Thoracic aorta (tissue), 2 donors: ENCODE measurements at places on chromosomes 12 and 14. TPM values are rescaled to one million over a fixed set of nuclear protein-coding genes. Genes with fewer than 3 reads are reported as not detected.

The TRHDE gene
- 3.7 TPM for total RNA-seq

The TGM1 gene
- total RNA-seq = not detected

- no peaks in the 10 kb centered on the region for H3K27me3 ChIP-seq
- DNase-seq = no peak
- H3K27ac ChIP-seq = no peak overlapping the region
These were observed 118.6 kb downstream of the FUT8 start for GRCh38 chr14:65531148-65531547.

The TC2N gene
- 146 TPM for total RNA-seq

The KRT73 gene
- total RNA-seq = not detected

DNA sequence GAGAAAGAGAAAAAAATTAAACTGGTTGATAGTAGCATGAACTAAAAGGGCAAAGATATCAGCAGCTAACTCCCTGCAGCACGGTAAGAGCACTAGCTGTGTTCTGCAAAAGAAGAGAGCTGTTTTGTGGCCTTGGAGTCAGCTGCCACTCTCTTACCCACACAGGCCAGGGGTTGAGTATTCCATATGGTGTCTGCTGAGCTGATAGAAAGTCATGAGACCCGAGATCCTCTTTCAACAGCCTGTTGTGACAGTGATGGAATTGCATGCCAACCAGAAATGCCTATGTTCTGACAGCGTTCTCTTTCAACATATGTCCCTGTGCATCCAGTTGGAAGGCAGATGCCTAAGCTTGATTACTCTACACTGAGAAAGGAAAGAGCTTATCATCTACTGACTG, 39.9 kb downstream of the TMTC1 start:
- H3K4me3 ChIP-seq = no peak overlapping the region
- H3K27ac ChIP-seq = peak overlapping the region; percentile 85
- no peaks in the 10 kb centered on the region for H3K36me3 ChIP-seq
- DNase-seq = no peak
- H3K27me3 ChIP-seq = no peaks in the 10 kb centered on the region
